ENCODE measurements at places on chromosomes 6 and 20. TPM values are rescaled to one million over a fixed set of nuclear protein-coding genes. Genes with fewer than 3 reads are reported as not detected.
A peak's percentile ranks its signal among the peaks of the same experiment; 100 is the strongest.

ZC2HC1B gene
- total RNA-seq, result not detected

ID1 gene
- 206 TPM for total RNA-seq

CDC40 gene
- total RNA-seq, result 19.7 TPM

SLC13A3 gene
- total RNA-seq, result 0.20 TPM

GRCh38 chr6:123515715-123516114 lies 121.0 kb downstream of the TRDN start:
- no peak overlapping the region for H3K4me3 ChIP-seq
- no peaks in the 10 kb centered on the region for H3K36me3 ChIP-seq
- H3K27me3 ChIP-seq, result no peaks in the 10 kb centered on the region
- H3K27ac ChIP-seq, result peak overlapping the region; percentile 68

- H3K36me3 ChIP-seq, result no peaks in the 10 kb centered on the region
- peaks cover 13% of the 10 kb centered on the region for H3K4me1 ChIP-seq
Observed at GRCh38 chr6:307065-307814, 15.0 kb downstream of the DUSP22 start.

DNA sequence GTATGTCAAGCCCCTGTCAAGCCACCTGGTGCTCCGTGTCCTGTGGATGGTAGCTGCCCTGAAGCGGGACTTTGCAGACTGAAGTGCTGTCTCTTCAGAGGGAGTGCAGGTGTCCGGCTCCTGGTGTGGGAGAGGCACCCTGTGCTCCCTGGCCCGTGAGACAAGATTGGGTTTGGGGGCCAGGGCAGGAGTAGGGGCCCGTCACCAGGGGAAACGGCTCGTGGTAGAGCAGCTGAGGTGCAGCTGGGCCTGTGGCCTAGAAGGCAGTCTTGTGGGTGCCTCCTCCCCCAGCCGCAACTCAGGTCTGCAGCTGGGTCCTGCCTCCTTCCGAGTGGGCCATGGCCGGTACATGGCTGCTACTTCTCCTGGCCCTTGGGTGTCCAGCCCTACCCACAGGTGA lies at the start of gene PTCRA:
PTCRA (plus strand) TSS at position 322 of the 400 bp plus-strand sequence; CDS start at position 339, 17 bp downstream.
- no peaks in the 10 kb centered on the region for H3K36me3 ChIP-seq
- H3K4me1 ChIP-seq, result no peaks in the 10 kb centered on the region
- no peak within 1 kb of the TSS for H3K4me3 ChIP-seq
- H3K27me3 ChIP-seq, result peaks cover 11% of the 10 kb centered on the region

DNA sequence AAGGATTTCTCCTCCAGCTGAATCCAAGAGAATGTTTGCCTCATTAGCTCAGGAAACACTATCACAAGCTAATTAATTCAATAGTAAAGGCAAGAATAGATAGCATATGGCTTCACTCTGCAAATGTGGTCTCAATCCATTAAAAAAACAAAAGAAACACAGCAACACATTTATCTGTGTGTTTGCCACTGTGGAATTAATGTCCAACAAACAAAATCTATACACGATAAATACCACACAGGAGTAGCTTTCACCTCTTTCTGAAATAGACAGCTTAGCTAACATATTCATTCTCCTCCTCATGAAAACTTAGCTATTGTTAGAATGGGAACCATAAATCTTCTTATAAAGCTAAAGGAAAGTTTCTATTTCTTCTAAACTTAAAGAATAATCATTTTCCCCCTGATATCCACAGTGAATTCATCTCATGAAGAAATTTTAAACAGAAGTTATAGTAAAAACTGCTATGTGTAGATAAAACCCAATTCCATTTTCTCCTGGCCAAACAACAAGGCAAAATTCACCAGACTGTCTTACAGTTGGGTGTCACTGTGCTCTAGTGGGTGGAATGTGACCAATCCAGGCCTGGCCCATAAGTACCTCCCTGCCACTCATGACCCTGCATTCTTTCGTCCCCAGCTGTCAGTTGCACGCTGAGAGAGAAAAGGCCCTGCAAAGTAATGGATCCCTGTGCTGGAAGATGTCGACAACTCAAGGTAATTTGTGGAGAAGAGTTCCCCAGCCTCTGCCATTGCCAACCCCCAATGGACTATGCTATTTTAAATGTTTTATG lies 92.9 kb upstream of the NRSN1 start:
- DNase-seq, result no peak
- H3K4me1 ChIP-seq, result no peaks in the 10 kb centered on the region
- H3K4me3 ChIP-seq, result no peak overlapping the region
- H3K27ac ChIP-seq, result no peak overlapping the region

DNA sequence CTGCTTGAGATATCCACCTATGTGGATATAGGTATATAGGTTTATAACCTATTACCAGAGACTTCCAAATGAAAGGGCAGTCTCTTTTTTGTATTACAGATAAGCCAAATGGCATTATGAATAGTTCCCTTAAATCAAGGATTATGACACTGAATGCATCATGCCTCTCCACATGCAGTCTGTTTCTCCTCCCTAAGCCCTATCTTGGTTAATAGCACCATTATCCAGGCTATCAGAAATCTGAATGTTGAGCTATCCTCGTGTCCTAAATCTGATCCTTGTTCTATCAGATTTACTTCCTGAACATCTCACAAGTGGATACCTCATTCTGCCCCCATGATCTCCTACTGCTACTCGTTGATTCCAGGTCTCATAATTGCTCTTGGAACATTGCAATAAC lies 138.0 kb downstream of the GRIK2 start:
- H3K36me3 ChIP-seq, result no peaks in the 10 kb centered on the region
- no peak overlapping the region for H3K27ac ChIP-seq
- no peaks in the 10 kb centered on the region for H3K27me3 ChIP-seq
- H3K4me3 ChIP-seq, result no peak overlapping the region

DNA sequence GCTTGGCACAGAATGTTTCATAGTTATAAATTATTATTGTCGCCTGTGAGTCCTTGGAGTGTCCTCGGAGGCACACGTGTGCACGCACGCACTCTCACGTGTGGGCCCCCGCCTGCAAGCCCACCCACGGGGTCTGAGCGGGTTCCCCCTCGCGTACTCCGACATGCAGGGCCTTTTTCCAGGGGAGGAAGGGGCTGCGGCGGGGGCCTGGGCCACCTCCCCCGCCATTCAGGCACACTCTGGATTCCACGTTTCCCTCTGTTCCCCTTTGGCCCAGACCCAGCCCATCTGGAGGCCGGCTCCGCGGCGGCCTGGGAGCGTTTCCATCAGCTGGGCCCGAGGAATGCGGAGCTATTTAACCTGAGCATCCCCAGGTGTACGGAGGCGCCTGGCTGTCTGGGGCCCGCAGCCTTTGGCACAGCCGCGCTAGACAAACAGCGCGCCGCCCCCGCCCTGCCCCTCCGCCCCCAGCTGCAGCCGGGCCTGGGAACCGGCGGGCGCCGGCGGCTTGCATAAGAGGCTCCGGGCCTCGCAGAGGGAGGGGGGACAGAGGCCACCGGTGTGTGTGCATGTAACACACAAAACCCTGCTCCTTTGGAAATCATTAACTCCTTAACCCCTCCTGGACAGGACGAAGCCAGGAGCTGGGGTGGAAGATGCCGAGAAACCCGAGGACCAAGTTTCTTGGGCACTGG lies 3.3 kb downstream of the ID1 start:
- DNase-seq, result peak; percentile 19
- H3K36me3 ChIP-seq, result no peaks in the 10 kb centered on the region
- peaks cover 40% of the 10 kb centered on the region for H3K4me1 ChIP-seq
- H3K27ac ChIP-seq, result peak overlapping the region; percentile 91
- peak overlapping the region; percentile 74 for H3K4me3 ChIP-seq
- H3K27me3 ChIP-seq, result no peaks in the 10 kb centered on the region

DNA sequence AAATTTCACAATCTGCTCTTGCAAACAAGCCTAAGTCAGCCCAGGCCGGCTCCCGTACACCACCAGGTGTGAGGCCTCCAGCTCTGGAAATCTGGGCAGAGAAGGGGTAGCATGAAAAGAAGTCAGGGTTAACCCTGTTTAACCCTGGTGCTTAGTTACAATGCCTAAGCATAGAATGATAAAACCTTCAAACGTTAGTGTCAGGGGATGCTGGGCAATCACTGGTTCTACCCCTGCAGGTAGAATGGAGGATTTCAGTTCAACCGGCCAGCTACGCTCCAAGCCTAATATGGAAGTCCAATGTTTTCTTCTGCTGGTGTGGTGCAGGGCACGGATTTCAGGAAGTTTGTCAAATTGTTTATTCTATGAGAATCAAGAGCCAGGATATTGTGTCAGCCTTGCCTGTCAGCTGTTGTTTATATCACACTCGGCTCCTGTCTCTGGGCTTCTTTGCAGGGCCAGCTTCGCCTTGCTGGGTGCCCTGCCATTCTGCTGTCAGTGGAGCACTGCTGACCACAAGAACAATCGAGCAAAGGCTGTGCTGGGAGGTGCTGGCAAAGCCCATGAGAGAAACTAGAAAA lies 20.2 kb upstream of the CD93 start:
- peak overlapping the region; percentile 57 for H3K27ac ChIP-seq
- DNase-seq, result peak; percentile 34
- no peaks in the 10 kb centered on the region for H3K27me3 ChIP-seq
- H3K4me3 ChIP-seq, result no peak overlapping the region
- peaks cover 40% of the 10 kb centered on the region for H3K4me1 ChIP-seq

- H3K4me1 ChIP-seq, result no peaks in the 10 kb centered on the region
- H3K27me3 ChIP-seq, result no peaks in the 10 kb centered on the region
- no peaks in the 10 kb centered on the region for H3K36me3 ChIP-seq
- no peak overlapping the region for H3K4me3 ChIP-seq
Observed at GRCh38 chr6:10522929-10523573, 1.9 kb downstream of the GCNT2 start.

GRCh38 chr20:50537546-50538201 lies 27.5 kb downstream of the PTPN1 start:
- H3K27me3 ChIP-seq, result no peaks in the 10 kb centered on the region
- peaks cover 51% of the 10 kb centered on the region for H3K4me1 ChIP-seq
- no peak for DNase-seq
- H3K4me3 ChIP-seq, result no peak overlapping the region

DNA sequence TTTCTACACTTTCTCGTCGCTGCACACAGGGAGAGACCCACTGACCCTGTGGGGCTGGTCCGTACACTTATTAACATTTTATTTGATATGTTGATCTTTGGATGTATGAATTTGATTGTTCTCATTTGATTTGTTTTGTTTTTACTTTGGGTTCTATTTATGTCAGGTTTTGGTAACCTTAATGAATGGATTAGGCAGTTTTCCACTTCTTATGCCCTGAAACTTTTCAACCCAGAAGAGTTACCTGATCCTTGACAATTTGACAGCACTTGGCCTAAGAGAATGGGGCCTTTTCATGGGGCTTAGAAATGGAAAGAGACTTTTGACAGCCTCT lies 23.6 kb downstream of the GPX6 start:
- no peak for DNase-seq
- no peaks in the 10 kb centered on the region for H3K4me1 ChIP-seq
- H3K4me3 ChIP-seq, result no peak overlapping the region

DNA sequence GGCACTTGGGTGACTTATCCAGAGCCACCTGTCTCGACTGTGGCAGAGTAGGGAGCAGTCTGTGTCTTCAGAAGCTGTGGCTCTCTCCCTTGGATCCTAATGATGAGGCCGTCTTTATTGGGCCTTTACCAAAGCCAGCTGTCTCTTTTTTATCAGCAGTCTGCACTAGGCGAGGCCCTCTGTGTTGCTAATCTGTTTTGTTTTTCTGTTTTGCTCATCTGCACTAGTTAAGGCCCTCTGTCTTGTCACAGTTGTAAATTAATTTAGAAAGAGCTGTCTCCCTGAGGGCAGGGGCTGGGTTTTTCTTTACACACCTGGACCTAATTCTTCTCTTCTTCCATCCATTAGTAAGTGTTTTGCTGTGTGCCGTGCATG lies 45.0 kb downstream of the CDS2 start:
- DNase-seq, result no peak
- peak overlapping the region; percentile 81 for H3K27ac ChIP-seq
- no peak overlapping the region for H3K4me3 ChIP-seq
- peaks cover 21% of the 10 kb centered on the region for H3K36me3 ChIP-seq
- H3K27me3 ChIP-seq, result no peaks in the 10 kb centered on the region
- peaks cover 73% of the 10 kb centered on the region for H3K4me1 ChIP-seq

- DNase-seq, result no peak
- no peaks in the 10 kb centered on the region for H3K27me3 ChIP-seq
- H3K4me1 ChIP-seq, result no peaks in the 10 kb centered on the region
- H3K4me3 ChIP-seq, result no peak overlapping the region
Observed at GRCh38 chr6:116471531-116471930, 10.4 kb downstream of the CALHM6 start.

GRCh38 chr6:134331256-134331655 lies 13.3 kb upstream of the SGK1 start:
- no peaks in the 10 kb centered on the region for H3K27me3 ChIP-seq
- H3K36me3 ChIP-seq, result no peaks in the 10 kb centered on the region
- no peak overlapping the region for H3K27ac ChIP-seq
- no peak overlapping the region for H3K4me3 ChIP-seq

DNA sequence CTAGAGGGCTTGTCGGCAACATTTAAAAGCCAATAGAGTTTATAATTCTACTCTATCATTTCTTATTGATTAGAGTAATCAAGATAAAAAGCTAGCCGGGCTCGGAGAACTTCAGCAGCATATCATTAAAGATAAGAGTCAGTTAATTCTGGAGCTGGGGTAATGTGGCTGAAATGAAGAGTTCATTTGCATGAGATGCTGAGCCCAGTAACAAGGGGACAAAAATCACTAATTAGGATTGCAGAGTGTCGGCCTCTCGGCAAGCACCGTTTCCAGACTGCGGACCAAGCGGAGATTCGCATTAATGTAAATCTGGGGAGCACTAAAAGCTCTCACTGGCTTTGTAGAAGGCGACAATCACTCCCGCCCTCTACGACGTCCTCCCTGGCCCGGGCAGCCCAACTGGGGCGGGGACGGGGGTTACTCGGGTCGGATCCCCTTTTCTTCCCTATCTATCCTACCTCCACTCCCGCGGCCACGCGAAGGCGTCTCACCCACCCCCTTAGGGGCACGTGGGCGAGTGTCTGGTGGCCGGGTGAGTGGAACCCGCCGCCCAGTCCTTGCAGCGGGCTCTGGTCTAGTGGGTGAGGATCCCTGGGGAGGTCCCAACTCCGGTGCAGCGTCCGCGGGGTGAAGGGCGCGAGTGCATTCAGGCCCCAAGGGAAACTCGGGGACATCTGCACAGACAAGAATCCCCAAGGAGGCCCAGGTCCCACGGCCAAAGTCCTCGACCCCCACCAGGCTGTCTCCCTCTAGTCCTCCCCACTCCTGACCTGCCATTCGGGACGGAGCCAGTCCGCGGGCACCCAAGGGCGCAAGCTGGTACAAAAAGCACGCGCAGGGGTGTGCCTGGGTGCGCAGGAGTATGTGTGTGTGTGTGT lies 42.2 kb upstream of the OSTM1 start:
- no peak for DNase-seq
- H3K27ac ChIP-seq, result no peak overlapping the region

Measured in gastrocnemius medialis (tissue), 4 donors.